ENCODE measurements at places on chromosomes 2 and 18. TPM values are rescaled to one million over a fixed set of nuclear protein-coding genes. Genes with fewer than 3 reads are reported as not detected.

The MAP2 gene
- total RNA-seq: 11.5 TPM

- no peak overlapping the region for H3K4me3 ChIP-seq
- H3K36me3 ChIP-seq: no peaks in the 10 kb centered on the region
- H3K27ac ChIP-seq: no peak overlapping the region
- no peaks in the 10 kb centered on the region for H3K27me3 ChIP-seq
Observed at GRCh38 chr2:129816813-129817574, 162.5 kb upstream of the RAB6C start.

The C2orf72 gene
- total RNA-seq: 0.16 TPM

The MRO gene
- total RNA-seq: 0.59 TPM

GRCh38 chr18:36734596-36734995, 94.2 kb downstream of the TPGS2 start:
- H3K36me3 ChIP-seq: no peaks in the 10 kb centered on the region
- peak overlapping the region; percentile 34 for H3K27ac ChIP-seq
- no peaks in the 10 kb centered on the region for H3K4me1 ChIP-seq
- DNase-seq: no peak

GRCh38 chr18:32373995-32374394, 96.7 kb downstream of the GAREM1 start:
- no peaks in the 10 kb centered on the region for H3K36me3 ChIP-seq
- peaks cover 12% of the 10 kb centered on the region for H3K4me1 ChIP-seq
- no peak overlapping the region for H3K4me3 ChIP-seq
- H3K27ac ChIP-seq: peak overlapping the region; percentile 90
- H3K27me3 ChIP-seq: no peaks in the 10 kb centered on the region

DNA sequence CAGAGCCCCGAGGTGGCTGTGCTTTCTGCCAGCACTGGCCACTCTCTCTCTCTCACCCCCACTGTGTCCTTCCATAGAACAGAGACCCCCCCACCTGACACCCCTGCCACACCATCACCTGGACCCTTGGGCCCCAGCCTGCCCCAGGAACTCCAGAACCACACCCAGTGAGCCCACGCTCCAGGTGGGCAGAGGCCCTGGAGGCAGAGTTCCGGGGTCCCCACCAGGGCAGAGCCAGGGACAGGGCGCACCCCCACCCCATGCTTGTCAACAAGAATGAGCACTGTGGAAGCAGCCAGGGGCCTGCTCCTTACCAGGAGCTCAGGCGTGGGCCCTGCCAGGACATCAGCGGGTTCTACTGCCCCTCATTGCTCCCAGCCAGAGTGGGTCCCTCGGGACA, 14.6 kb downstream of the PASK start:
- no peaks in the 10 kb centered on the region for H3K4me1 ChIP-seq
- no peak overlapping the region for H3K27ac ChIP-seq
- H3K4me3 ChIP-seq: no peak overlapping the region
- H3K36me3 ChIP-seq: no peaks in the 10 kb centered on the region
- no peaks in the 10 kb centered on the region for H3K27me3 ChIP-seq

- H3K4me3 ChIP-seq: no peak overlapping the region
- H3K36me3 ChIP-seq: no peaks in the 10 kb centered on the region
Observed at GRCh38 chr2:61658841-61659780, 121.0 kb upstream of the XPO1 start.

GRCh38 chr18:49898421-49898820, 85.1 kb upstream of the ACAA2 start:
- no peak overlapping the region for H3K27ac ChIP-seq
- H3K36me3 ChIP-seq: no peaks in the 10 kb centered on the region
- H3K4me1 ChIP-seq: no peaks in the 10 kb centered on the region
- no peak for DNase-seq
- no peak overlapping the region for H3K4me3 ChIP-seq

GRCh38 chr2:42859791-42860190, 67.4 kb upstream of the HAAO start:
- no peaks in the 10 kb centered on the region for H3K27me3 ChIP-seq
- DNase-seq: no peak
- no peaks in the 10 kb centered on the region for H3K4me1 ChIP-seq
- H3K4me3 ChIP-seq: no peak overlapping the region
- no peak overlapping the region for H3K27ac ChIP-seq

GRCh38 chr2:144560251-144560650, 40.3 kb upstream of the ZEB2 start:
- H3K4me1 ChIP-seq: no peaks in the 10 kb centered on the region
- H3K27me3 ChIP-seq: no peaks in the 10 kb centered on the region
- no peak overlapping the region for H3K4me3 ChIP-seq
- H3K36me3 ChIP-seq: no peaks in the 10 kb centered on the region
- H3K27ac ChIP-seq: no peak overlapping the region

DNA sequence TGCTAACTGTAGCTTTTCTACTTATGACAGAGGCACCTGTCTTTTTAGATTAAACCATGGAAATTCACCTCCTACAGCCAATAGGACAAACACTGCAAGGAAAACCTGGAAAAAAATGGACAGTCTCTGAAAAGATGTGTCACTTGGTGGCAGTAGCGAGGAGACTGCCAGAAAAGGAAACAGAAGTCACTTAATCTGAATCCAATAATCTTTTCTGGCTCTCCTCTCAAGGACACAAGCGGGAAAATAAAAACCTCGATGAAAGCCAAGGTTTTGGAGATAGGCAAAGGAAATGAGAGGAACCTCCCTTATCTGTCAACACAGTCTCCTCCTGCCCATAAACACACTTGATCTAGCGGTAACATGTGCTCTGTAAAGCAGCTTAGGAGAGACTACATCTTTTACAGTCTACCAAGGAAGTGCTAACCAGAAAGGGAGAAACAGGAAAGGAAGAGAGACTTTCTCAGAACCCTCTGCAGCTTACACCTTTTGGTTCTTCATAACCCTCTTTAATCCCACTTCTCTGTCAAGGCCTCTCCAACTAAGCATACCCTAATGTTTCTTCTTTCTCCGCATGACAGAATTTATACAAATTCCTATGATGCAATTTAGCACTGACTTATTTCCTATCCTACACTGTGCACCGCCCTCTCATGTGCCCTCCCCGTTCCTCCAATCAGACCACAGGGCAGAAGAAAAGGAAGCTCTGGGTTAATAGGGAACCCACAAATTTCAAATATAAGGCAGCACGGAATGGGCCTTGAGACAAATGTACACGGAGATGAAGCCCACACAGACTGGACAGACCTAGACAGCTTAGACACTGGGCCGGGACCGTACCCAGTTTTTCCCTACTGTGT, 52.8 kb downstream of the CLASP1 start:
- H3K4me3 ChIP-seq: no peak overlapping the region
- no peaks in the 10 kb centered on the region for H3K27me3 ChIP-seq
- H3K27ac ChIP-seq: peak overlapping the region; percentile 48
- no peak for DNase-seq
- H3K4me1 ChIP-seq: no peaks in the 10 kb centered on the region

DNA sequence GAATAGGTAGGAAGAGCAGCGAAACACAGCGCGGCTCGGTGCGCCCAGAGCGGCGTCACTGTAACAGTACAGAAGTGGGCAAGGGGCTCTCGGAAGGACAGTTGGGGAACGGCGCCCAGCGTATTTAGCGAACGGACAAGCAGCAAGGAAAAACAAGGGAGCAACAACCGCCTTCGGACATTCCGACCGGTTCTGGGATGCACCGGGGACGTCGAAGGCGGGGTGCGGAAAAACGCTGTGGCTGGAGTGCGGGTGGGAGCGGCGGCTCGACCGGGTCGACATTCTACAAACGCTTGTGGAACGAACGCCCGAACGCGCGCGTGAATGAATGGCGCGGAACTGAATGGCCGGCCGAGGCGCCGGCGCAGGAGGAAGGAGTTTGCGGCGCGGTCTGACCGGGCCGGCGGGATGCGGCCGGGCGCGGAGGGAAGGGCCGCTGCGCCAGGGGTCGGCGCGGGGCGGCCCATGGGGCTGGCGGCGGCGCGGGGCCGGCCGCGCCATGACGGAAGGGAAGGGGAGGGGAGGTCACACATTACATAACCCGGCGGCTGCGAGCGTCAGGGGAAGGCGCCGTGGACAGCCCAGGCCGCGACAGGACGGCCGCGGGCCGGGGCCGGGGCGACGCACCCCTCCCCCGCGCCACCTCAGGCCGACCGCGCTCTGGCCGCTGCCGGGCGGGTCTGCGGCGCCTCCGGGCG, 605 bp downstream of the REV1 start:
- H3K27ac ChIP-seq: peak overlapping the region; percentile 99
- peaks cover 11% of the 10 kb centered on the region for H3K4me1 ChIP-seq
- H3K36me3 ChIP-seq: no peaks in the 10 kb centered on the region
- peak overlapping the region; percentile 93 for H3K4me3 ChIP-seq

All from breast epithelium (tissue), 4 donors.